Neural crest cell (in vitro differentiated cells): ENCODE measurements at places on chromosomes 7 and 10. TPM values are rescaled to one million over a fixed set of nuclear protein-coding genes. Genes with fewer than 3 reads are reported as not detected.

The HIPK2 gene
- 61.5 and 67.3 TPM in 2 replicates for total RNA-seq

The GJD4 gene
- total RNA-seq: not detected in 2 replicates

The GPR37 gene
- total RNA-seq: 4.9 and 6.0 TPM in 2 replicates

DNA sequence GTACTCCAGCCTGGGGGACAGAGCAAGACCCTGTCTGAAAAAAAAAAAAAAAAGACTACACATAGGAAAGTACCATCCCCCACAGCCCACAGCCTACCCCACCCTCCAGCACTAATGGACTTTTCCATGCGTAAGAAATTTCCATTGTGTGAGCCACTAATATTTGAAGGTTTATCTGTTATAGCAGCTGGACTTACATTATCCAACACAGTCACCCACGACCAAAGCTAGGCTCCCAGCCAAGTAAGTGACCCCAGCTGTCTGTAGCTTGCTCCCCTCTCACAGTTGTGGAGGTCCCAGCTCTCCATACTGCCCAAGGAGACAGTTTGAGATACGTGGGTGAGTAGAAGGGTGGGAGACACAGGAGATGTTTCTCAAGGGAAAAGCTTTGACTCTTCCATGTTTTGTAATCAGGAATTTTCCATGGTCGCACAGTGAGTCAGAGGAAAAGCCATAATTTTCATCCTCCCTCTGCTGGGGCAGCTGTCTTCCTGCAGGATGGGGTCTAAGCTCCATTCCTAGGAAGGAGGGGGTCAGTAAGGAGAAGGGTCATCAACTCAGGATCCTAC is 57.4 kb downstream of the CAV1 start:
- DNase-seq: no peak

DNA sequence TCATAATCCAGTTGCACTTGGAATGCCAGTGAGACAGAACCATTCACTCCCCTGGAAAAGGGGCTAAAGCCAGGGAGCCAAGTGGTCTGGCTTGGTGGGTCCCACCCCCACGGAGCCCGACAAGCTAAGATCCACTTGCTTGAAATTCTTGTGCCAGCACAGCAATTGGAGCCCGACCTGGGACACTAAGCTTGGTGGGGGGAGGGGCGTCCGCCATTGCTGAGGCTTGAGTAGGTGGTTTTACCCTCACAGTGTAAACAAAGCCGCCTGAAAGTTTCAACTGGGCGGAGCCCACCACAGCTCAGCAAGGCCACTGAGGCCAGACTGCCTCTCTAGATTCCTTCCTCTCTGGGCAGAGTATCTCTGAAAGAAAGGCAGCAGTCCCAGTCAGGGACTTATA is 200.7 kb upstream of the NPSR1 start:
- no peak for DNase-seq

DNA sequence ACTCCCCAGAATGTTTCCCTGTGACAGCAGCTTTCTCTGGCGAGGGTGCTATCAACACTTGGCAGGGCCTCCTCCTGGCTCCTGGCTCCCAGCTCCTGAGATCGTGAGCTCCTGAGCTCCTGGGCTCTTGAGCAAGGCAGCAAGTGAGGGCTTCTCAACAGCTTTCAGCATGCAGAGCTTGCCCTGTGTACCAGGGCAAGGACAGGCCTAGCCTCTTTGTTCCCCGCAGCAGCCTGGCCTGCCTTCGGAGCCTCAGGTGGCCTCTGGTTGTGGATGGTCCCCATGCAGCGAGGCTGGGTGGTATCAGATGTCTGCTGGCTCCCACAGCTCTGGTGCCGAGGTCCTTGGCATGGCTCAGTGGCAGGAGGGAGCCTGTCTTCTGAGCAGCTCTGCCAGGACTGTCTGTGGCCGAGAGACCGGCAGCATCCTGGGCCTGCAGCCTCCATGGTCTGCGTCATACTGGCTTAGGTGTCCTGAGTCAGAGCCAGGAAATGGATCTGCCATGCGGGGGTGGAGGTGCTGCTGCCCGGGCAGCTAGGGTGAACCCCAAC is 44.2 kb downstream of the ZMIZ1 start:
- DNase-seq: no peak

DNA sequence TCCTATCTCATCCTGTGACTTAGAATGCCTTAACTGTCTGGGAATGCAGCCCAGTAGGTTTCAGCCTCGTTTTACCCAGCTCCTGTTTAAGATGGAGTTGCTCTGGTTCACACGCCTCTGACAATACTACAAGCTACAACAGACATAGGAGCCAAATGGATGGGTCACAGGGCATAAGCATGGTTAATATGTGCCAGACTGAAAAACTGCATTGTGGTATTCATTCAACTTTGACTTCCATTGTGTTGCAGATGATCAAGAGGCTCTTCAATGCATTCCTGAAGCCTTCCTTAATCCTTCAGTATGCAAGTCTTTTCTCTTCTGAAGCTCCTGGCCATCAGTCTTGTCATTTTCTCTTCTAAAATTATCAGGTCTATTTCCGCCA is 20.3 kb upstream of the RNF32 start:
- DNase-seq: no peak

- no peak for DNase-seq
Measured at GRCh38 chr10:69657866-69658265, 27.8 kb downstream of the FAM241B start.

GRCh38 chr10:23975431-23975830 is 233.5 kb upstream of the KIAA1217 start:
- DNase-seq: no peak
